Foreskin fibroblast (primary cell): ENCODE measurements at places on chromosomes 11 and 22.

GRCh38 chr22:39568278-39568981 is 2.1 kb upstream of the CACNA1I start:
- no peak for DNase-seq

GRCh38 chr11:71388637-71389235 is 59.5 kb downstream of the DHCR7 start:
- DNase-seq = no peak

DNA sequence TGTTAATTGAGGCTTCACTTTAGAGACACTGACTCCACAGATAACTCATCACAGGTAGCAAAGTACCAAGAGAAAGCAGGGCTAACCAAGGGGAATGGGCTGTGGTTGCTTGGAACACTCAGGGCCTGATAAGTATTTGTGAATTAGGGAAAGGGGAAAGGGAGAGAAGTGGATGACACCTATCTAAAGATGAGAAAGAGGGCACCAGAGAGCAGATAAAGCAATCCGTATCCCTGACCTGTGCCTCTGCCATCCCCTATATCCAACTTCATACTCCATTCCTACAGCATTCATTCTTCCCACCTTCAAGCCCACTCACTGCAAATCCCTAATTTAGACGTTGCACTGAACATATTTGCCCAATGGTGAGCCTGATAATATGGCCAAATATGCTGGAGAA is 43.0 kb upstream of the API5 start:
- DNase-seq = no peak

DNA sequence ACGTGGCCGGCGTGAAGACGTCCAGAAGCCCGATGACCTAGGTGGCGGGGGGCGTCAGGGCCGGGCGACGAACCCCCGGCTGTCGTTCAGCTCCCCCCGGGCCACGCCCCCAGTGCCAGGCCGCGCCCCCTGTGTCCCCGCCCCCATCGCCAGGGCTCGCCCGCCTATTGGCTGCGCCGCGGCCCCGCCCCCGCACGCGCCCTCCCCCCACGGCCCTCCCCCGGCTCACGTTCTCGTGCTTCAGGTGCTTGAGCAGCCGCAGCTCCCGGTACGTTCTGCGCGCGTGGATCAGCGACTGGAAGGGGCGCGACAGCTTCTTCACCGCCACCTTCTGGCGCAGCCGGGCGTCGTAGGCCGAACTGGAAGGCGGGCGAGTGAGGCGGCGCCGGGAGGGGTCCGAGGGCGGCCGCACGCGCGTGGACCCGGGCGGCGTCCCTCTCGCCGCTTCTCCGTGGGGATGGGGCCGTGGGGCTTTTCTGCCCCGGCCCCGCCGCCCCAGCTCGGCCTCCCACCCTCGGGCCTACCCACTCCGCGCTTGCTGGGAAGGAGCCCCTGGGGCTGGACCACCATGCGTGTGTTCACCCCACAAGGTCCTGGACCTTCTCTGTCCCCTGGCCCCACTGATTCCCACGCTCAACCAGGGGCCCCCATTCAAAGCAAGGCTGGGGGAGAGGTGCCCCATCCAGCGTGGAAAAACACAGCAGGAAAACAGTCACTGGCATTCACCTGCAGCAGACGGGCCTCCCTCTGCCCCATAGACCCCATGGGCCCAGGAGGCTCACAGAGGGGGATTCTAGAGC is 2.4 kb downstream of the MAPK11 start:
- peak; percentile 50 for DNase-seq

- peak; percentile 62 for DNase-seq
These were observed 37.4 kb downstream of the DUSP8 start for GRCh38 chr11:1534682-1535081.

GRCh38 chr11:95426823-95427462 is 195.9 kb upstream of the SESN3 start:
- peak; percentile 27 for DNase-seq

- DNase-seq = no peak
These were observed 1644.4 kb downstream of the FAM181B start for GRCh38 chr11:81089242-81089641.

DNA sequence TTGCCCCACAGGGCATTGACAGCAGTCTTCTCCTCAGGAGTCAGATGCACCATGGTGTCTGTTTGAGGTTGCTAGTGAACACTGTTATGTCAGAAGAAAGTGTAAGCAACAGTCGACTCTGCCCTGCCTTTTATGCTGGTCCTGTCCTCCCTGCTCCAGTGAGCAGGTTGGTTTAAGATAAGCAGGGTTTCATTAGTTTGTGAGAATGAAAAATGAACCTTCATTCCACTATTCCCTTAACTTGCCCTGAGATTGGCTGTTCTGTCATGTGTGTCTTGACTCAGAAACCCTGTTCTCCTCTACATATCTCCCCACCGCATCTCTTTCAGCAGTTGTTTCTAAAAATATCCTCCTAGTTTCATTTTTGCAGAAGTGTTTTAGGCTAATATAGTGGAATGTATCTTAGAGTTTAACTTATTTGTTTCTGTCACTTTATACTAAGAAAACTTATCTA is at the start of gene HBD:
TSS of gene HBD (minus strand) at position 103 of the 454 bp plus-strand sequence. CDS start at position 53, 50 bp downstream.
- no peak for DNase-seq

DNA sequence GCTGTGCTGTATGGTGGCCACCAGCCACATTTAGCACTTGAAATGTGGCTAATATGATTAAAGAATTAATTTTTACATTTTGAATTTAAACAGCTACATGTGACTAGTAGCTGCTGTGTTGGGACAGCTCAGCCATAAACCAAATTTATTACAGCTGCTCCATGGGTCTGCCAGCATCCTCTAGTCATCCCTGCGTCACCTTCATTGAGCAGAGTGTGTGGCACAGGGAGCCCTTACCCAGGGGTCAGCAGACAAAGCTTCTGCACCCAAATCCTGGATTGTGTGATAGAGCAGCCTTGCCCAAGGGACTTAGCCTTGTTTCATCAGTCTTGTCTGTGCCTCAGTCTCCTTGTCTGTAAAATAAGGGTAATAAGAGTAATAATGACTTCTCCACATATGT is 19.4 kb upstream of the ACCSL start:
- DNase-seq = peak; percentile 37

GRCh38 chr22:33006220-33006954 is 51.8 kb downstream of the SYN3 start:
- DNase-seq = no peak
